Pons (tissue), 1 donor: ENCODE measurements at places on chromosomes 2 and 18.

DNA sequence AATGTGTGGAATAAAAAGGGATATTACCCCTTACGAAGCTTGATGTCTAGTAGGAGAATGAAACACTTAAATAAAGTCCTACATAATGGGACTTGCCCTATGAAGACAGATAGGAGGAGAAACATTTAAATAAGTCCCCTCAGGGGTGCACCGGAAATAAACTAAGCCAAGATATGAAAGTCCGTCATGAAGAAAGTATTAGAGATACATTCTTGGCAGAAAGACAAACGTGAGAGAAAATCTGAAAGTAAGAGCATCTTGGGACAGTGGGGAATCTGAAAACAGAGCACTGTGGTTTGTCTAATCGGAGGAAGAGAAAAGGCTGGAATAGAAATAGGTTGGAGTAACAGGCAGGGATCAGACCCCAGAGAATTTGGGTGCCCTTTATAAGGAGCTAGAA is 516.9 kb upstream of the DSEL start:
- DNase-seq: no peak

DNA sequence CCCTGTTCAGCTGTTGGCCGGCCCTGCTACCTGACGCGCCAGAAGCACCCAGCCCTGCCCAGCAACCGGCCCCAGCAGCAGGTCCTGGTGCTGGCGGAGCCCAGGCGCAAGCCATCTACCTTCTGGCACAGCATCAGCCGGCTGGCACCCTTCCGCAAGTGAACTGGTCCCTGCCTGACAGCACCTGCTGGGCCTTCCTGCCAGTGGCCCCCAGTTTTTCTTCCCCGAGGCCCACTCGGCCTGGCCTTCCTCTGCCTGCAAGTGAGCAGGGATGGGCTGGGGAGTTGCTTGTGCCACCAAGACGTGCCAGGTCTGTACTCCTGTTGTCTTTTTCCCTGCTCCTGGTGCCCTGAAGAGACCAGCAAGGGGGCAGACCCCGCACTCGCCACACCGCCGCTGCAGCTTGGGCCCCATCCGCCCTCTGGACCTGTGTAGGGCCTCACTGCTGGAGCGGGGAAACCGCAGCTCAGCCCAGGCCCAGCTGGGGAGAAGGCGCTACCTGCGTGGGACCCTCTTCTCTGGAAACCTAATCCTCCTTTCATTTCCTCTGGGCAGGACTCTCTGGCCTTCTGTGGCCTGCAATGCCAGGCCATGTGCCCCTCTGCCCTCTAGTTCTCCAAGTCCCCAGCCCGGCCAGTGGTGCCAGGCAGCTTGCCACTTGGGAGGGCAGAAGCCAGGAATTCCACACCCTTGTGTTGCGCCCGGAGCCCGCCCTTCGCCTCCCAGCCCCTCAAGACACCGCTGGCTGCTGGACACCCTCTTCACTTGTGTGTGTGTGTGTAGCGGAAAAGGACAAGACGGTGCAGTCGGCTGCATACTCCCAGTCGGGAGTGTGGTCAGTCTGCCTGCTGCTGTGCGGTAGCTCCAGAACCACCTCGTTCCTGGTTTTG is 47.0 kb downstream of the FAM168B start:
- DNase-seq: no peak

- no peak for DNase-seq
Measured at GRCh38 chr2:60028849-60029565, 524.4 kb downstream of the BCL11A start.

DNA sequence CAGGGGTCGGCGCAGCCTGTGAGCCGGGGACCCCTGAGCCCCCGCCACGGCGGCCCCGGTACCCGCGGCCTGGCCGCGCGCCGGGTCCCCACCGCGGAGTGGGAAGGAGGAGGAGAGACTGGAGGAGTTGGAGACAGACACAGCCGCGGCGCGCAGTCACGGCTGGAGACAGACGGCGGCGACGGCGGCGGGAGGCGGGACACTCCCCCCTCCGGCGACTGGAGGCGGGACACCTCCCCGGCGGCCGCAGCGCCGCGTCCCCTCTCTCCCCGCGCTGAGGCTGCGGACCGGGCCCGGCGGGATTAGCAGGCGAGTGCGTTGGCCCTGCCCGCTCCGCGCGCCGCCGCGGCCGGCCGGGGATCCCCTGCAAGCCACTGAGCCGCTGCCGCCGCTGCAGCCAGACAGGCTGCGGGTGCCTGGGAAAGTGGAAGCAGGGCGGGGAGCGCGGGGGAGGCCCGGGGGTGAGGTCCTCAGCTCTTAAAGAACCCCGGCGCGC is 1.0 kb upstream of the LDLRAD4 start:
- DNase-seq: peak; percentile 43

DNA sequence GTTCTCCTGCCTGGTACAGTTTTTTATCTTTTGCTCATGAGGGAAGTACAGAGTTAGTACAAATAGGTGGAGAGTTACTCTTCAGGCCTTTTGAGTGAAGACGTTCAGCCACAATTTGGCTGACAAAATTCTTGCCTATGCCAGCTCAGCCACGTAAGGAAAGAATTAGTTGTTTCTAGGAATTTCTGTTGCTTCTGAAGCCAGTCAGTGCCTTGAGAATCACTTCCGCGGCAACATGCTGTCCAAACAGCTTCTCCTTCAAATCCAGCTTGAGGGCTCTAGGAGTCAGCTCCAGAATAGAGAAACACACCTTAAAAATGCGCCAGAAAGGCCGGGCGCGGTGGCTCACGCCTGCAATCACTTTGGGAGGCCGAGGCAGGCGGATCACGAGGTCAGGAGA is 27.5 kb downstream of the M1AP start:
- DNase-seq: no peak

DNA sequence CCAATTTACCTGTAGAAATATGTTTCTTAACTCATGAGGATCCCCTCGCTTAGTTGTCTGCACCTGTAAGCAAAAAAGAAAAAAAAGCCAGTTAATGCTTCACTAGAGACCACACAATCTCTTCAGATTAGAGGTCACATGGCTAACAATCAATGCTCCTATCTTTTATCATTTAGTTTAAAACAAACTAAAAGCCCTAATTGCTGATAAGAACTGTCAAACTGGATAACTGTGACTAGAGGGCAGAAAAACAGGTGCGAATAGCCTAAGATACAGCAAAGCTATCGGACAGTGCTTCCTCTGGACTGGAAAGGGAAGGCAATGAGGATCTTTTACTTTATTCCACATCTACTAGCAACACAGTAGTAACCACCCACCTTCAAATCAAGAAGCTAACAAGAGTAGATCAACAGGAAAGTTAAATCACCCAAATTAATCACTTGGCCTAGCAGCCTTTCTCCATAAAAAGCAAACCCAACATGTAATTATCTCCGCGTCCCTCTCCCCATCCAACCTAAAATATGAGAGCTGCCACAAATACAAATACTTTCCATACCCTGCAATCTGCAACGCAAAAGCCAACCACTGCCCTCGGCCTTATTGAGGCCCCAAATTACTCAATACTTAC is 734 bp downstream of the SLC25A12 start:
- DNase-seq: peak; percentile 14

GRCh38 chr2:201909961-201910361 is 103.6 kb downstream of the CDK15 start:
- no peak for DNase-seq

- no peak for DNase-seq
Measured at GRCh38 chr2:201137505-201138400, 21.8 kb downstream of the CFLAR start.

DNA sequence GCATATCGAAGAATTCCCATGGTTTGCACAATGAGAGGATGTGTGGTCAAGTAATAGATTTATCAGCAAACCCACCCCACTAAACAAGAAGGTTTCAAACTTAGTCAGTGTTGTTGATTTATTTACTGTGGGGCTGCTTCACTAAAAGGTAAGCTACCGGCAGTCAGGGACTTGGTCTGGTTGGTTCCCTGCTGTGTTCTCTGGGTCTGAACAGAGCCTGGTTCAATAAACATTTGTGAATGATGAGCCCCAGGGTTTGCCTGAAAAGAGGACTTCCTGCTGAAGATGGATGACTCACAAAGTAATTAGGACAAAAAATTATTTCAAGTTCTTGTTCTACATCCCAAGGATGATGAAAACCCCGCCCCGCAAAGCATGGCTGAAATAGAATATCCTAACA is 108.3 kb downstream of the SPP2 start:
- no peak for DNase-seq

- DNase-seq: no peak
Measured at GRCh38 chr2:170017860-170018532, 160.0 kb upstream of the MYO3B start.

GRCh38 chr2:166996465-166996864 is 108.2 kb downstream of the XIRP2 start:
- no peak for DNase-seq

- DNase-seq: peak; percentile 16
Measured at GRCh38 chr2:79373358-79374130, 139.3 kb upstream of the CTNNA2 start.

GRCh38 chr2:10794876-10795275 is 17.7 kb downstream of the PDIA6 start:
- no peak for DNase-seq

DNA sequence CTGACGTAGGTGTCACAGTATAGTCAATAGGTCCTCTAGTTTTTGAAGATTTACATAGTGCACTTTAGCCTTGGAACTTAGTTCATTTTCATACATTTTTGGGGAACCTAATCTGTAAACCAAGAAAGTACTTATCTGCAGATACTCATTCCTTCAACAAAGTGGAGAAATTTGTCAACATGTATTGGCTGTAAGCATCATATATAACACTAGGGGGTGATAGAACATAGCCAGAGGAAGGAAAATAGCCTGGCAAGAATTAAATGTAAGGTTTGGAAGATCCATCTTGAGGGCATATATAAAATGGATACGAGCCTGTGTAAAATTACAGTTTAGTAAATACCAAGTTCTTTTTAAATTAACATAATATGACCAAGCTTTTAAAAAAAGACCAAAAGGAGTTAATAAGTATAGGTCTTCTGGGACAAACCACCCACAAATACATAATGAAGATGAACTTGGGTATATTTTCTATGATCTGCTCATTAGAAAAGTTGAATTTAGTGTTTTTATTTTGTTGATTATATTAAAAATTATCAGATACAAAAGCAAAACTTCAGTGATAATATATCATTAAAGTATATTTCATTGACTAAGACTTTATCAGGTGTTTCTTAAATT is 18.2 kb downstream of the RPL37A start:
- DNase-seq: peak; percentile 68

DNA sequence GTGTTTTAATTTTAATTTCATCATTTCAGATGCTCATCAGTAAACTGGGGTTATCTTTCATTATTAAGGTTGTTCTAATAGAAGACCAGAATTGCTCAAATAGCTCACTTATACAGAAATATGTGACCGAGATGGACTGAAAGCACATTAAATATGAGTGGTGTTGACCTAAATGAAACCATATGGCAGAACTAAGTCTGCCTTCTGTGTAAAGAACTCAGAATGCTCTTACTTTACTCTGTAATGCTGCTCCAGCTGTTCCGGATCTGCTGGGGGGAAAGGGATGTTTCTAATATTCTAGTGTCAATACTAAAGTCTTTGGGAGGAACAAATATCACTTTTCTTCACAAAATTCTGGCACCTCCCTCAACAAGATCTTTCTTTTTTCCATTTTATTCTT is 131.0 kb downstream of the DPP4 start:
- no peak for DNase-seq
